ENCODE measurements at places on chromosomes 11 and 22. TPM values are rescaled to one million over a fixed set of nuclear protein-coding genes. Genes with fewer than 3 reads are reported as not detected.

The MYBPC3 gene
- total RNA-seq: not detected

The NRGN gene
- total RNA-seq: 12.0 TPM

The OR51I1 gene
- not detected for total RNA-seq

The ANKK1 gene
- 0.49 TPM for total RNA-seq

The MUC5AC gene
- total RNA-seq: not detected

The CDC45 gene
- 92.1 TPM for total RNA-seq

The KDM4F gene
- total RNA-seq: not detected

The APOBEC3H gene
- 10.5 TPM for total RNA-seq

The RAG2 gene
- total RNA-seq: not detected

The GUCY1A2 gene
- total RNA-seq: not detected

The GLB1L2 gene
- 4.9 TPM for total RNA-seq

The ANO1 gene
- 0.33 TPM for total RNA-seq

The KIF18A gene
- 58.5 TPM for total RNA-seq

The MMP13 gene
- 0.51 TPM for total RNA-seq
